ENCODE measurements at places on chromosomes 5 and 9.

DNA sequence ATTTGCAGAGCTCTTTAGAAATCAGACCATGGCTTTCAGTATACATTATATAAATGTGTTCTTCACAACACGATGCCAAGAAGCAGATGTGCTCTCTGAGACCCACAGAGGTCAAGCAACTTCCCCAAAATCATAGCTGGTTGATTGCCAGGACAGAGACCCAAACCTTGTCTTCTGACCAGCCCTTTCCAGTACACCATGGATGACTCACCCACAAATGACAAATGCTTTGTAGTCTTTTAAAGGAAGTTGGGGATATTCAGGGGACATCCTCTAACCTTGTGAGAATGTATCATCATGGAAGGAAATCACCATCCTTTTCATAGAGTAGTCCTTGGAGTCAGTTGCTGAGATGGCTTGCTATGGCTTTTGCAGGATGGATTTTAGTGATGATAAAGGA lies 30.1 kb downstream of the ZNF462 start:
- DNase-seq = no peak

DNA sequence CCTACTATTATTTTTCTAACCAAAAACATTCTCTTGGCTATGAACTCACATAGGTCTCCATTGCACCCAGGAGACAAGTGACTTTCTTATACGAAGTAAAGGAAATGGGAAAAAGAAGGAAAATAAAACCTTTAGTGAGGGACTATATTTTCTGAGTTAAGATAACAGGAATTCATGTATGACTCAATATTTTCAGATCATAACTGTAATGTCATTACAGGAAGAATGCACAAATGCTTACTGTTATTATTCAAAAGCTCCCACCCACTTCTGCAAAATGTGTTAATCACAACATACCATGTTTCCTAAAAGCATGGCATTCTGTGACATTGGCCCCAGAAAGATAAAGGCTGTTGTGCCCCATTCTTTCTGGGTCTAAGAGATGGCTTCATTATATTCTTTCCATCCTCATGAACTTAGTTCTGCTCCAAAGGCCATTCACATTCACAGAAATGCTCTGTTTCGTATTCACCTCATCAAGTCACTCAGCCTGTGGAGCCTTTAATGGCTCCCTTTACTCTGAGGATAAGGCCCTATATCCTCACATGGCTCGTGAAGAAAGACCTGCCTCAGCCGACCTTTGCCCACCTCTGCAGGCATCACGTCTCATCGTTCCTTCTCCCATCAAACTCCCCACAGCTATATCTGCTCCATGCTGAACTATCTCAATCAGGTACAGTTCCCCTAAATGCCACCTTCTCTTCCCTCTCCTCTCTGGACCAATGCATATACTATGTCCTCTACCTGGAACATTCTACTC lies 77.0 kb downstream of the ABCA1 start:
- no peak for DNase-seq

DNA sequence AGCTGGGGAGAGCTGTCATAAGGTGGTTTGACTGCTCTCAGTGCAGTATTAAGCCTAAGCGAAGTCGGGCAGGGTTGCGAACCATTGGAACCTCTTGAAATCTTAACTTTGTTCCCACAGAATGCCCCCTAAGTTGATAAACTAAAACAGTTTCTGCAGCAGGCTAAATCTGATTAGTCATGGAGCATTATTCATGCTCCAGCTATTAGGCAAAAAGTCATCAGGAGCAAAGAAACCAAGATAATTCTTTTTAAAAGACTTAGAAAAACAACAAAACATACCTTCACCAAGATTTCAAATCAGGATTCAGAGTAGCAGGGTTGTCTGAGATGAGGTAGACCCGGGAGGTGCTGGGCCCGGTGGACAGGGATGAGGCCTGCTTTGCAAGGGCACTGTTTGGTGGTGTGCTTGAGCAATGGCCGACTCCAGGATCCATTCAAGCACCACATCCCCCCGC lies 69.9 kb upstream of the PLPP1 start:
- DNase-seq = no peak

GRCh38 chr9:3214741-3215140 lies 311.1 kb downstream of the RFX3 start:
- DNase-seq = no peak

DNA sequence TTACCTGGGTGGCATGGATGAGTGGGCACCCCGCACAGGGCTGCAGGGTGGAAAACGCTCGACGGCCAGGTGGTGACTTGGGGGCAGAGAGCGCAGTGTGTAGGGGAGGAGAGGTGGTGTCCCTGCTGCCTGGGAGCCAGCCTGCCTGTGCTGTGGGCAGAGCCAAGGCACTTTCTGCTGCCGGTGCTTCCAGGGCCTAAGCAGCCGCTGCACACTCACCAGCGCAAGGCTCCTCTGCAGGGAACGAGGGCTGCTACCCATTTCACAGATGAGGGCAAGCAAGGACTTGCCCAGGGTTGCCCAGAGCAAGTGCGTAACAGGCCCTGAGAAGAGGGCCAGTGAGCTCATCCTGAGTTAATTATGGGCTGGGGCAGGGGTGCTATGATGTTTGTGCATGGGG lies 62.5 kb downstream of the CRB2 start:
- no peak for DNase-seq

DNA sequence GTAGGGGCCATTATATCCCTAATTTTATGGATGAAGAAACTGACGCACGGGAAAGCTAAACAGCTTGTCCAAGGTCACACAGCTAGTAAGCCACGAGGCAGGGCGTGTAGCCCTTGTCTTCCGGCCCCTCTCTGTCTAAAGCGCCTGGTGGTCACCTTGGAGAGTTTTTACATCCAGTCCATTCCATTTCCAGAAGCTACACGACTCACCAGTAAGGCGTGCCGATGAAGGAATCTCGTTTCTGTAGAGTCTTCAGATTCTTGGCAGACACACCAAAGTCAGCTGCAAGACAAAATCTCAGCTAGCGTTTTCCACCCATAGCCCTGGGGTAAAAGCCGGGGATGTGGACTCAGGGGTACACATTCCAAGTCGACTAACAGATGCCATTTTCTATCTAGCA lies 80.5 kb downstream of the STK10 start:
- DNase-seq = peak; percentile 7

- no peak for DNase-seq
Measured at GRCh38 chr9:125681086-125681622, 25.9 kb downstream of the MAPKAP1 start.

- DNase-seq = peak; percentile 71
Measured at GRCh38 chr5:178312880-178313282, 80.3 kb upstream of the PHYKPL start.

- DNase-seq = no peak
Measured at GRCh38 chr5:78519198-78519941, 129.2 kb downstream of the LHFPL2 start.

DNA sequence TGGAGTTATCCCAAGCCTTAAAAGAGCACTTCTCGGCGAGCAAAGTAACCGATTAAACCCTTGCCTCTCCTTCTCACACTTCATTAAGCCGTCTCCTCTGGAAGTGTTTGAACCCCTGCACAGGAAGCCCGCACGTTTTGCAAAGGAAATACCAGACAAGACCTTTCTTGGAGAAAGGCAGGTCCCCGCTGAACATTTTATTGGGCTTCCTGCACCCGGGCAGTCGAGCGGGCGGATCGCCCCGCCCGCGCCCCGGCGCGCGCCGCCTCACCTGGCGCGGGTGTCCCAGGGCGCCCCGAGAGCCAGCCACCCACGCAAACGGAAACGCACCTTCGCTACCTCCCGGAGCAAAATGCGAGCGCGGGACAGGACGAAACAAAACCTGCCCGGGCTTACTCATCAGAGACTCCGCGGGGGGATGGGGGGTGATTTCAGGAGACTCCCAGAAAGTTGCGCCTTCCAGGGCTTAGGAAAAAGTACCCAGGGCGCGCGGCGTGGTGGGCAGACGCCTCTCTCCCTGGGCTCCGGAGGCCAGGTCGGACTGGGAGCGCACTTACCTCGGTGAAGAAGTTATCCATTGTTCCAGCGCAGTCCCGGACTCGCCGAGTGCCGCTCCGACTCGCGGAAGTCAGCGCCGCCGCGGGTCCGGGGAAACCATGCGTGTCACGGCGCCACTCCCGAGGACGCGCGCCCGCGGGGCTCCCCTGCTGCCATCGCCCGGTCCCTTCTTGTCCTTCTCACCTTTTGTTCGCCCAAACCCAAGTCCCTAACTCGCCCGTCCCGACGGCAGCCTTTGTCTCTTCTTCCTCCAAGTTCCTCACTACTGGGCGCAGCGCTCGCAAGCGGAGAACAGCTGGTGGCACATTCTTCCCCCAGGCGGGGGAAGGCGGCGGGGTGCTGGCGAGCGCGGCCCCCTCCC lies 598 bp downstream of the MYO10 start:
- peak; percentile 46 for DNase-seq

GRCh38 chr5:105288946-105289345 lies 1726.4 kb upstream of the NUDT12 start:
- DNase-seq = no peak

Data from right cardiac atrium (tissue), 5 donors.